ENCODE measurements at places on chromosomes 12 and 14. TPM values are rescaled to one million over a fixed set of nuclear protein-coding genes. Genes with fewer than 3 reads are reported as not detected.

The FOXG1 gene
- total RNA-seq: not detected

The PRB2 gene
- not detected for total RNA-seq

The SAMD15 gene
- 0.88 TPM for total RNA-seq

GRCh38 chr12:23600919-23601318 is 348.6 kb downstream of the SOX5 start:
- no peak for DNase-seq

DNA sequence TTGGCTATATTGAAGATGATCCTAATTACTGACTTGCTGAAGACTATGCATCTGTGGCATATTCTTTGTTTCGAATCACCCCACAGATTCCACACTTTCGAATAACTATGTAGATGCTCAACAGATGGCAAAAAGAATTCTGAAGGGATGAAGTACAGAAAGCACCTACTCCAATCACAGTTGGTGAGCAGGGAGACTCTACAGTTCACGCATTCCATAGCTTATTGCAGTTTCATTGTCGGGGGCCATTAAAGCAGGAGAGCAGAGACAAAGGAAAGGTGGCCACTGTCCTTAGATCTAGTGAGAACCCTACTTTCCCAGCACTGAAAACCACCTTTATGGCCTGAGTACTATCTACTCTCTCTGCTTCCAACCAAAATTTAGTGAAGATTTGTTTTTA is 191.9 kb downstream of the STXBP6 start:
- DNase-seq: no peak

DNA sequence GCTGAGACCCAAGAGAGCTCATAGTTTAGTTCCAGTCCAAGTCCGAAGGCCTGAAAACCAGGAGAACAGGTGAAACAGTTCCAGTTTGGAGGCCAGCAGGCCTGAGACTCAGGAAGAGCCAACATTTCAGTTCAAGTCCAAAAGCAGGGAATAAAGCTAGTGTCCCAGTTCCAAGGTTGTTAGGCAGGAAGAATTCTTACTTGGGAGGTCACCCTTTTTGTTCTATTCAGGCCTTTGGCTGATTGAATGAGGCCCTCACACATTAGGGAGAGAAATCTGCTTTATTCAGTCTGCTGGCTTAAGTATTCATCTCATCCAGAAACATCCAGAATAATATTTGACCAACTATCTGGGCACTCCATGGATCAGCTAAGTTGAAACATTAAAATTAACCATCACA is 294.6 kb downstream of the PCNX1 start:
- DNase-seq: no peak

DNA sequence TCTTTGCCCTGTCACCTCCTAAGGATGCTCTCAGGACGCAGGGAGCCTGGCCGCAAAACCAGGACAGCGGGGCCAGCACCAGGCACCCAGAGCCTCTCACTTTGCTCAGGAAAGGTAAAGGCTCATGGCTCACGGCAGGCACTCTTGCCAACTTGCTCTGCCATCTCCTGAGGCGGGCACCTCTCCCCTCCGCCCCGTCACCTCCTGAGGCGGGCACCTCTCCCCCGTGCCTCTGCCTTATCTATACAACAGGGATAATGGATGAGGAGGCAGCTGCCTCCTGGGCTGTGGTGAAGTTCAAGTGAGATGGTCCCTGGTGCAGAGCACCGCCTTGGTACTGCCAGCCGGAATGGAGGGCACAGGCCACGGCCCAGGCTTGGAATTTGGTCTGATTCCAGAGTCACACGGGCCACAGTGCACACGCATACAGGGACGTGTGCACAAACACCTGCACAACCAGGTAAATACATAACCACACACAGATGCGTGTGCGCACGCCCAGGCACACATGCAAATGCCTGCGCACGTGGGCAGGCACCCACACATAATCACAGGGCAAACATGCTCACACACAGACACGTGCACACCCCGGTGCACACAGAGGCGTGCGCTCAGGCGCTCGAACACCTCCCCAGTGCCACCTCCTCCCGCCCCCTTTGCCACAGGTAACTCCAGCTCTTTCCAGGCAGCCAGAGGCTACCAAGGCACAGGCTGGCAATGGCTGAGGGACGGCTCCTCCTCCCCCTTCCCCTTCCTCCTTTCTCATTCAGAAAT is 11.6 kb downstream of the DEGS2 start:
- no peak for DNase-seq

The NGB gene
- total RNA-seq: not detected

The SLC48A1 gene
- 14.9 TPM for total RNA-seq

The CACNA1C gene
- not detected for total RNA-seq

- DNase-seq: peak; percentile 91
These were observed 8.9 kb upstream of the FOXN3 start for GRCh38 chr14:89425931-89426330.

GRCh38 chr12:105355752-105356151 is 25.3 kb downstream of the C12orf75 start:
- DNase-seq: peak; percentile 6

The CD27 gene
- not detected for total RNA-seq

The FKBP3 gene
- 69.0 TPM for total RNA-seq

DNA sequence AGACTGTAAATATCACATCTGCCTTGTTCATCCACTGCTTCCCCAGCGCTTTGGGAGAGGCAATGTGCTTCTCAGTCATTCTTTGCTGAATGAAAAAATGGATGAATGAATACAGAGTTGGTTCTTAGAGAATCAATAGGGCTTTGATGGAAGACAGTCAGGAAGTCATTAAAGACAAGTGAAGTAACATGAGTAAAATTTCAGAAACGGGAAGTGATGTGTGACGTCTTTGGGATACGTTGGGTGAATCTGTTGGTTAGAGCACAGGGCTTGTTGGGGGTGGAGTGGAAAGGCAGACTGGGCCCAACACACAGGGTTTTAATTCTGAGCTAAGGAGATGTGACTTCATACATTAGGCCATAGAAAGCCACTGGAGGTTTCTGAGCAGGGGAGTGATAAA is 39.0 kb upstream of the NRXN3 start:
- DNase-seq: no peak

GRCh38 chr12:8970432-8970831 is 18.9 kb upstream of the KLRG1 start:
- DNase-seq: no peak

The SVOP gene
- not detected for total RNA-seq

GRCh38 chr12:55501601-55502000 is 9.4 kb downstream of the OR6C68 start:
- DNase-seq: no peak

All from foreskin keratinocyte (primary cell).